Stimulated activated CD4-positive, alpha-beta T cell treated with anti-CD3 and anti-CD28 coated beads, Interleukin-12 subunit alpha, Interleukin-12 subunit beta, amount 100 ng/mL, for 48 hours (primary cell): ENCODE measurements at places on chromosomes 4 and X.

DNA sequence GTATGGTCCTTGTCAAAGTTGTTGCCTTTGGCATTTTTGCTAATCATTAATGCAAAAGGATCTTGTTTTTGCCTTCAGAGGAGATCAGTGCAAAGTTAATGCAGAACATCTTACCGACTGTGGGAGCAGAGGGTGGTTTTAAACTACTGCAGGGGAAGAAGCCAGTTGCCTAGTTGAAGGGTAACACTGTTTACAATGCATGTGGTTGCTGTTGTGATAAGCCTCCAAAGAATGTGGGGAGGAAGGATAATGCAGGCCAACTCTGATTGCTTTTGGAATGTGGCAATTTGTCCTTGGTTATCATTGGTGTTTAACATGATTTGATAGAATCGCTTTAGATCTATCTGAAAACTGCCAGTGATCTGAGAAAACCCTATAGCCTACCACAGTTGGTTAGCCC lies 204.3 kb upstream of the TLL1 start:
- DNase-seq = no peak

- no peak for DNase-seq
Observed at GRCh38 chrX:38271154-38271716, 50.6 kb upstream of the SRPX start.

GRCh38 chr4:101600287-101600686 lies 190.2 kb upstream of the BANK1 start:
- DNase-seq = no peak

- DNase-seq = no peak
Observed at GRCh38 chr4:156970501-156971164, 966 bp downstream of the PDGFC start.

DNA sequence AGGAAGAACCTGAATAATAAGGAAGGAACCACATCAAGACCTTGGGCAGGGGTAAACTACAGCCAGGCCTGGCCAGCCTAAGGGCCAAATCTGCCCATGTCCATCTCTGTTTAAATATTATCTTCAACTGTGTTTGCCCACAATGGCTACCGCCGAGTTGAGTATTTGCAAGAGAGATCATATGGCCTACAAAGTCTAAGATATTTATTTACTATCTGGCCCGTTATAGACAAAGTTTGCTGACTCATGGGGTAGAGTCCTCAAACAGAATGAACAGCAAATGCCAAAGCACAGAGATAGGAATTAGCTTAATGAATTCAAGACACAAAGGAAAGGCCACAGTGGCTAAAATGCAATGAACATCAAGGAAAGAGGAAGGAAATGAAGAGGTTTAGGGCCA lies 44.8 kb downstream of the RPS6KA3 start:
- no peak for DNase-seq

DNA sequence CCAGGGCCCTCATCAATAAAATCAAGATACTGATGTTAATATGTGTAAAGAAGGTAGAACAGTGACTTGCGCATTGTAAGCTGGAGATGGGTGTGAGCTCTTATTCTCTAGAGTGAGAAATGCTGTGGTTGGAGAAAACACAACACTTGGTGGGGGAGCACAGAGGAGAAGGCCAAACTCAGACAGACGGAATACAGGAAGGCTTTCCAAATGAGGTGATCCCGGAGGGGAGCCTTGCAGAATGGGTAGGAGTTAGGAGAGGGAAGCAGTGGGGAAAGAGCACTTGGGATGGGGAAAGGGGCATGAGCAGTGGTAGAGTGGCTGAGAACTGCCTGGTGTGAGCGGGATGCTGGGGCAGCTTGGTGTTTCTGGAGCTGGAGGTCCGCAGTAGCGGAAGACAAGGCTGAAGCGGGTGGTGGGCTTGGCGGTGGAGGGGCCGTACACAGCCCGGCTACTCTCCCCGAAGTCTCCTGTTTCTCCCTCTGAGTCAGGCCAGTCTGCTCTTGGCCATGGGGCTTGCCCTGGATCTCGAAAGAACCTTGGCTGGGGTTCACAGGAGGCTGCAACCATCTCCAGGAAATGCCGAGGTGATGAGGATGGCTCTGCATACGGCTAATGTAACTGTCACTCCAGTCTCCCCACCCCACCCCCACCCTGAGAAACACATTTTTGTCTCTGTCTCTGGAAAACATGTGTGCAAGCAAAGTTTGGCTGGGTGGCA lies 11.3 kb upstream of the PLAC1 start:
- DNase-seq = no peak

GRCh38 chrX:14022019-14022418 lies 7.7 kb downstream of the GEMIN8 start:
- DNase-seq = no peak

DNA sequence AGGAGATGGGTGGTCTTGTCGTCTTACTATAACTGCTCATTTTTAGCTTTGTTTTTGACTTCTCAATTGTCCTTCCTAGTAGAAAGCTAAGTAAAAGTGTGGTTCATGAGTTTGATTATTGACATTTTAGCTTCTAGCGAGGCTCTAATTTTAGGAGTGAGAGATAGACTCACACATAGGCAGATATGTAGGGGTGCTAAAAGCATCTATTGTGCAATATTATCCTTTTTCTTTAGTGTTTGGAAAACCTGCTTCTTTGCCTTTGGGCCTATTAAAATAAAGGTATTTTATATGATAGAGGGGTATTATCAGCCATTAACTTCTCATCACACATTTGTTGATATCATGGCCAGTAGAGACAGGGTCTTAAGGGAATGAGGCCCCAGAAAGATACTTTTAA lies 195.3 kb downstream of the SPRY1 start:
- no peak for DNase-seq

- DNase-seq = no peak
Observed at GRCh38 chrX:40152741-40153344, 55.1 kb upstream of the BCOR start.

DNA sequence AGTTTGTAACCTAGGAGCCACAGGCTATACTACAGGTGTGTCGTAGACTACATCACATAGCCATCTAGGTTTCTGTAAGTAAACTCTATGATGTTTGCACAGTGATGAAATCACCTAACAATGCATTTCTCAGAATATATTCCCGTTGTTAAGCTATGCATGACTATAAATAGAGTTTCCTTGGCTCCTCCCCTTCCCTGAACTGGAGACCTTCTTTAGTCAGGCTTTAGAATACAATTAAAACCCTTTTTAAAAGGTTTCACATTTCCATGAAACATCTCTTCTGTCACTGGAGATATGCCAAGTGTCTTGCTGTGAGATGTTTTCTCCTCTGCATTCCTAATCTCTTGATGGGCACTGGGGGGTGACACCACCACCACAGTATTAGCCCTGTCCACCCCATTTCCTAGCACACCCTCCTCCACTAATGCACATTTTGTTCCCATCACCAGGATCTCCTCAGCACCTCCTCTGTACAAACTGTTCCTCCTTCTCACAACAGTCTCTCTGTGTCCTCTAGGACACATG lies 334.6 kb upstream of the CPEB2 start:
- DNase-seq = no peak

GRCh38 chr4:3768842-3769641 lies 2.9 kb downstream of the ADRA2C start:
- no peak for DNase-seq

- DNase-seq = no peak
Observed at GRCh38 chr4:56737666-56738065, 56.6 kb upstream of the HOPX start.

GRCh38 chr4:10577018-10577417 lies 107.5 kb downstream of the CLNK start:
- no peak for DNase-seq

- DNase-seq = no peak
Observed at GRCh38 chrX:96430756-96431455, 253.7 kb upstream of the DIAPH2 start.

- DNase-seq = no peak
Observed at GRCh38 chr4:94284889-94285288, 57.7 kb downstream of the HPGDS start.

GRCh38 chr4:1937550-1937949 lies 66.4 kb downstream of the NSD2 start:
- DNase-seq = no peak

DNA sequence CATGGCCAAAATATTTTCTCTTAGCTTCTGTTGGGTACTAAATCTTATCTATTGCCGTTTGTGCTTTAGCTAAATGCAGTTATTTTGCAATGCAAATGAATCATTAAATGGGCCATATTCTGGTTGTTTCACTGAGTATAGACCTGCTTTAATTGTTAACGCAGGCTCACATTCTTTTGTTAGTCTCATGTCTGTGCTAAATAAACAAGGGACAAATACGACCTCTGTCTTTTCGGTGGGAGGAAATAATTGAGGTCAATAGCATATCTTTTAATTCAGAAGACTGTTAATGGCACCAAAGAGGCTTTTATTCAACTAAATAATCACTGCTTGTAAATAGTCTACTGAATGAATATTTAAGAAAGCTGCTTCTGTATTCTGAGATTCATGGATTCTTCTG lies 76.9 kb downstream of the DIAPH2 start:
- no peak for DNase-seq

DNA sequence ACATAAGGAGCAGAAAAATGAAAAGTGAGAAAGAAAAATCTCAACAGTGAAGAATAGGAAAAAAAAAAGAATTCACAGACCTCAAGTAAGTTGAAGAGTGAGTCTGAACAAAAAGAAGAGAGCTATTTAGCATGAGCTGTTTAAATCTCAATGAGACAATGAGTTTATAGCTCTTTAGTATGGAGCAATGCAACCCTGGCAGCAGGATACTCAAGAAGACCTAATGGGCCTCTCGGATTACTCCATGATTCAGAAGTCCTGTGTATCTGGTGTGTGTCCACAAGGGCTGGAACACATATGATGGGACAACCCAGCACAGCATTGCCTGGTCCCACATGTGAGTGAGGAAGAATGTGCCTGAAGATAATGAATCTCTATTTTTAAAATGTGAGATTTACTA lies 563.1 kb upstream of the INTU start:
- DNase-seq = no peak

DNA sequence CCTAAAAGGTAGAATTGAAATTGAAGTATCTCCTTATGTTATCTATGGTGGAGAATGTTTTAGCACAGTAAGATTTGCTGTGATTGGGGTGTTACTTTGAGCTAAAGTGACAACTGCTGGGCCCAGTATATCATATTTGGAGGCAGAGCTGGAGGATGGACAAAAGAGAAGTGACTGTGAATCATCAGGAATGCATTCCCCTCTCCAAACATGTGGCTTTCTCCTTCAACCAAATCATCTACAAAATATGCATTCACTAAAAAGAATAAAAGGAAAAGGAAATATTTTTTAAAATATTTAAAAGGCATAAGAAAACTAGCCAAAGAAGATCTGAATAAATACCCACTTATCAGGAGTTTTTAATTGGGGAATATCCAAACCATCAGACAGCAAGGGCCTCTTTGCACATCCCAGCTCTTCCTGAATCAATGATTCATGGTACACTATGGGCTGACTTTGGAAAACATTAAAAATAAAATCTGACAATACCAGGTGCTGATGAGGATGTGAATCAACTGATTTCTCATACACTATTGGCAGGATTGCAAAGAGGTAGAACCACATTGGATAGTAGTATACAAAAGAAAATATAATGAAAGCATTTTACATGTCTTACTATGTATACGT lies 671.7 kb upstream of the NR3C2 start:
- DNase-seq = no peak

- no peak for DNase-seq
Observed at GRCh38 chr4:126604268-126604867, 1028.4 kb upstream of the INTU start.
